ENCODE measurements at places on chromosomes 1 and 21. TPM values are rescaled to one million over a fixed set of nuclear protein-coding genes. Genes with fewer than 3 reads are reported as not detected.
A peak's percentile ranks its signal among the peaks of the same experiment; 100 is the strongest.

- H3K27ac ChIP-seq, result no peak overlapping the region
- no peaks in the 10 kb centered on the region for H3K4me1 ChIP-seq
- H3K36me3 ChIP-seq, result no peaks in the 10 kb centered on the region
- H3K27me3 ChIP-seq, result peaks cover 35% of the 10 kb centered on the region
- no peak for DNase-seq
These were observed 328.6 kb downstream of the CAMTA1 start for GRCh38 chr1:7113822-7114221.

SH2D5 gene
- not detected for total RNA-seq

PLA2G2D gene
- not detected for total RNA-seq

DNA sequence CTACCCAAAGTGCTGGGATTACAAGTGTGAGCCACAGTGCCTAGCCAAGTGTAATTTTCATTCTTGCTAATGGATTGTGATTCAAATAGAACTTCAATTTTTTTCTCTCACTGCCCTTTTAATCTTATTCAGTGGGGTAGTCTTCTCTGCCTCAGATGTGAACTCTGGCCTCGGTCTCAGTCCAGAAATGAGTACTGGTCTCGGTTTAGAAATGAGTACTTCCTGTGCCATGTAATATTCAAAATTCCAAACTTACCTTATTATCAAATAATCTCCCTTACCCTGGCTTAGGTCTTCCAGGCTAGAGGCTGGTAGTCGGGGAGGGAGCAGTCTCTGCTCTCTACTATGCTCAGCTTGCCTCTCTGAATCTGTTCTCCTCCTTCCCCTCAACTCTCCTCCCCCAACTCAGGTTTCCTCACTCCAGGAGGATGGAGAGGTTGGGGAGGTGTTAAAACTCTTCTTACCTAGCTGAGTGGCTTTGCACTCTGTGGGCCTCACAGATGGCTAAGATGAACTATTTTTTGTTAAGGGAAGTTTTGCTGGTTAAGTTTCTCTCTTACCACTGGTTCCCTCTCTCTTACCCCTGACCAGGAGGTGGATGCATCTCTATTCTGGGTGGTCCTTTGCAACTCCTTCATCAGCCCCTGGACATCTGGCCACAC is 4.8 kb upstream of the SLAMF9 start:
- no peaks in the 10 kb centered on the region for H3K36me3 ChIP-seq
- DNase-seq, result no peak
- peaks cover 30% of the 10 kb centered on the region for H3K4me1 ChIP-seq
- H3K27me3 ChIP-seq, result peaks cover 1% of the 10 kb centered on the region

TBCE gene
- 52.6 TPM for total RNA-seq

IPP gene
- total RNA-seq, result 11.8 TPM

- peaks cover 27% of the 10 kb centered on the region for H3K4me1 ChIP-seq
- no peak overlapping the region for H3K27ac ChIP-seq
- H3K27me3 ChIP-seq, result peaks cover 75% of the 10 kb centered on the region
- no peaks in the 10 kb centered on the region for H3K36me3 ChIP-seq
These were observed 13.8 kb downstream of the PAX7 start for GRCh38 chr1:18644446-18644845.

- H3K4me3 ChIP-seq, result no peak overlapping the region
- DNase-seq, result no peak
These were observed 20.2 kb upstream of the ST6GALNAC3 start for GRCh38 chr1:76054359-76054758.

RPE65 gene
- not detected for total RNA-seq

DNA sequence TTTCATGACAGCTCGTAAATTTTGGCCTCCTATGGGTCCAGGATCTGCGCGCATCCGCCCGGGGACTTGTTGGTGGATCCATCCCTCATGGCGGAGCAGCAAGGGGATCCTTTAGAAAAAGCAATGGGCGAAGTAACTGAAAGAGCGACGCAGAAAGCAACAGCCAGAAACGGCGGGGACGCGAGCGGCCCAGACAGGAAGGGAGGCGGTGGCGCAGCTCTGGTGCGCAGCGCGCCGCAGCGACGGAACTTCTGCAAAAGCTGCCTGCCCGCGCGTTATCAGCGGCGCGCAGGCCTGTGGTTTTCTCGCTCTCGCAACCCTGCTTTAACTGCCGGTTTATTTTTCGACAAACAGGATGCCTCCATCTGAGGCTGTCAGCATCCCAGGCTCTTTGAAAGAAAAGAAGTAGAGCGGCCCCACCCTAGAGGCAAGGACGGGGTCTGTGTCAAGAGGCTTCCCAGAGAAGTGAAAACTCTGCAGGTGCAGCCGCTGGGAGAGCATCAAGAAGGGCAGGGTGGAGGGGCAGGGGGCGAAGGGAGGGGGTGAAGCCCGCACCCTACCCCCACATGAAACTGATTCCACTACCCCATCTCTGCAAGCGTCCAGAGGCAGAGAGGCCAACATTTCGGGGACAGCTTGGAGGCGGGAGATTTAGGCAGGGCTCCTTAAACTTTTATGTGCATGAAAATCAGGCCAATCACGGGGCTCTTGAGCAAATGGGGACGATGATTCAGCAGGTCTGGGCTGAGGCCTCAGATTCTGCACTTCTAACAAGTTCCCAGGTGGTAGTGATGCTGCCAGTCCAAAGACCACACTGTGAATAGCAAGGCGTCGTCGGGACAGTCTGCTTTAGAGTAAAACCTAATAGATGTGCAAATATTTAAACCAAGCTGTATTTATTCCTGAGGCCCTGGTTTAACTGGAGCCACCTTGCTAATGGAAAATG is 22.2 kb downstream of the RUNX1 start:
- H3K27me3 ChIP-seq, result no peaks in the 10 kb centered on the region
- H3K4me1 ChIP-seq, result peaks cover 47% of the 10 kb centered on the region
- H3K36me3 ChIP-seq, result no peaks in the 10 kb centered on the region
- peak overlapping the region; percentile 95 for H3K27ac ChIP-seq
- peak; percentile 99 for DNase-seq
- peak overlapping the region; percentile 28 for H3K4me3 ChIP-seq
